Muscle of back (tissue), 13 donors: ENCODE measurements at places on chromosomes 4 and X. TPM values are rescaled to one million over a fixed set of nuclear protein-coding genes. Genes with fewer than 3 reads are reported as not detected.

GRID2 gene
- 0.65 TPM for polyA plus RNA-seq

HGFAC gene
- polyA plus RNA-seq: 0.76 TPM

TMPRSS11D gene
- polyA plus RNA-seq: not detected

TCEAL2 gene
- polyA plus RNA-seq: 0.49 TPM

CFAP299 gene
- 0.24 TPM for polyA plus RNA-seq

DMP1 gene
- not detected for polyA plus RNA-seq

PRKG2 gene
- 0.87 TPM for polyA plus RNA-seq

MGAT4D gene
- polyA plus RNA-seq: not detected

HTN3 gene
- not detected for polyA plus RNA-seq

NUP62CL gene
- polyA plus RNA-seq: 0.81 TPM

GRCh38 chr4:102263024-102263787, 82.1 kb downstream of the SLC39A8 start:
- DNase-seq: peak; percentile 28

GRCh38 chr4:100075486-100076270, 114.6 kb downstream of the DDIT4L start:
- DNase-seq: no peak

DNA sequence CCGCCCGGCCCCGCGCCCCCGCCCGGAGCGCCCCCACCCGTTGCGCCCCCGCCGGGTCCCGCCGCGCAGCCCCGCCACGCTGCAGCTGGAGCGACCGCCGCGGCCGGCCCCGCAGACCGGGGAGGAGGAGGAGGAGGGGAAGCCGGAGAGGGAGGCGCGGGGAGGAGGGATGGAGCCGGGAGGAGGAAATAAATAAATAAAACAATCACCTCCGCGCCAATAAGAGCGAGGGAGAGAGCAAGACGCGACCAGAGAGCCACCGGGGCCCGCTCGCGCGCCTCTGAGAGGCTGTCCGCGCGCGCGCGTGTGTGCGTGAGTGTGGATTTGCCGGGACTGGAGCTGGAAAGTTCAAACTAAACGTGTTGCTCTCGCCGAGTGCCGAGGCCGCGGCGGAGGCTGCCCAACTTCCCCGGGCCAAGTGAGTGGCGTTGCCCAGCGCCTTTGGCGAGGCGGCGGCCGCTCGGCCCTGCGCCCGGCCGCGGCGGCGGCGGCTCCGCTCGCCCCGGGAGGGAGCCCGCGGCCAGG, 2184.4 kb upstream of the TENM3 start:
- peak; percentile 57 for DNase-seq

- no peak for DNase-seq
These were observed 4.1 kb downstream of the AFM start for GRCh38 chr4:73485596-73485995.

- no peak for DNase-seq
These were observed 184.0 kb upstream of the ZFP42 start for GRCh38 chr4:187811591-187811990.

GRCh38 chrX:13345037-13345436, 25.2 kb upstream of the ATXN3L start:
- DNase-seq: no peak

- DNase-seq: no peak
These were observed 869.5 kb upstream of the EPHA5 start for GRCh38 chr4:66539745-66540144.

GRCh38 chrX:47605024-47605423, 14.6 kb downstream of the SYN1 start:
- DNase-seq: no peak

DNA sequence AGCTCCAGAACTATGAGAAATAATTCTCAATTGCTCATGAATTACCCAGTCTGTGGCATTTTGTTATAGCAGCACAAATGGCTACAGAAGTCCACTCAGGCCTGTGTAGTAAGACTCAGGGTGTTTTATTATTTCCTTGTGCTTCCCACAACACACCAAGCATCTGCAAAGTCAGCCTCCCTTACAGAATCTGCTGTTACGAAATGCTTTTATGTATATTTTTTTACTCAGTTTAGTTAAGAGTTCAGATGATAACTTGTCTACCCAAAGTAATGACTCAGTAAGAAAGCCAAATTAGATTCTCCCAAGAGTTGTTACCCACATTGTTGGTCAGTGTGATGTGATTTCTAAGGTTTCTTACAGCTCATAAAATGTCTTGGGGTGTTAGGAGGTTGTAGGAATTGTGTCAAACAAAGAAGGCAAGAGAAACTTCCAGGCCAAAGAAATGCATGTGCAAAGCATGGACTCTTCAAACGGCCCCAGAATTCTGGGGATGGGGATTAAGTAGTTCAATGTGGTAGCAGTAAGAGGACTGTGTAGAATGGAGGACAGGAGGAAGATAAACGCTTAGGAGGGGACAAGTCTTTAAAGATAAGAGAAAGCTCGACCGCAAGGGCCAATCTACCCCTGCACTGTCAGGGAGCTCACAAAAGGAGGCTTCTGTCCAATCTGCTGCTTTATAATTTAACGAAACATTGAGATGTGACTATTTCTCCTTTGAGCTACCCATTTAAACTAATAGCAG, 35.4 kb upstream of the TMEM184C start:
- DNase-seq: no peak

GRCh38 chr4:163042306-163042705, 124.4 kb downstream of the NAF1 start:
- DNase-seq: no peak

DNA sequence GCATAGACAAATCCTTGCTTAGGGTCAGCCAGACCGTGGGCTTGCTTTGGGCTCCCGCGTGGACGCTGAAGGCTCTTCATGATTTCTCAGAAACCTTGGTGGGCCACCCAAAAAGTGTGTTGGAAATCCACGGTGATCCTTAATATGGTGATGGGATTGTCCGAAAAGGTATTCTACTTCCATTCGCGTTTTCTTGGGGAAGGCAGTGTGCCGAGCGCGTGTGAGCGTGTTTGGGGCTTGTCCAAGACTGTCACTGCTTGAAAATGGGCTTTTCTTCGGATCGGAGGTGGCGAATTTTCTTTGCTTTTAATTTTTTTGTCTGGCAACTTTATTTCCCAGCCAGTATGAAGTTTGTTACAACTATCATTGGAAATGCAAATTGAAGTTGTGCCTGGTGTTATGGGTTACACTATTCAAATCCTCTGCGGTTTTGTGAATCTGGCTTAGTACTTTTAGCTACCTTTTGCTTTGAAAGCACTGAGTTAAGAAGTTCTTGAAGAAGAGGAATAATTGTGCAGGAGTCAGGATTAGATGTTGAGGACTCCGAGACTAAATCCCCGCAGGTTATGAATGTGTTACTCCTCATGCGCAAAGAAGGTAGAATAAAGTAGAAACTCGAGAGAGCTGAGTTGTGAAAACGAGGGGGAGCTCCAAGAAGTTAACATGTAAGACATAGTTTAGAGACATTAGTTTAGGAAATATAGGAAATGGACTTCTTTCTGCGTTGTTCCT, 3.2 kb downstream of the SPRY1 start:
- DNase-seq: no peak

DNA sequence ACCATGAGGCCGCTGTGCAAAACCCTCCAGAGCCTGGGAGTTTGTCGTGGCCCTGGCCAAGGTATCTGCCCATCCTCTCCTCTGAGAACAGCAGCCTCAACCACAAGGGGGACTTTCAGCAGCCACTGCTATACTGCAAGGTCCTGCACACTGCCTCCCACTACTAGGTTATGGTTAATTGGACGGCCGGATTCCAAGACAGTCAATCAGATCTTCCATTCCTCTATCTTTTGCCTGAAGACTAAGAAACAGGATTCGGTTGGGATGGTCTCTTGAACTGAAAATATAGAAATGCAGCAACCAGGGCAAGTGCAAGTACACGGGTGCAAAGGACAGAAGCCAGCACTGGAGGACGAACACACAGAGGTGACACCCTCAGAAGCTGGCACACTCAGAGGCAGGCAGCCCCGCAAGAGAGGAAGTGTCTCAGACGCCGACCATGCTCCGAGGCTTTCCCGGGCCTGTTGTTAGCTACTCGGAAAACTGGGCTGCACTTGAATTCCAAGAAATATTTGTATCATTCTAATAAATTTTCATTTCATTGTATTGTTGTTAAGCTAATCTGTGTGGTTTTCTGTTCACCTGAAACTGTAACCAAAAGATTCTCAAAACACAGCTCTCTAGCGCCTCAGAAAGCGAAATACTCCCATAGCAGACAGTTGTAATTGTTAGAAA, 63.3 kb downstream of the AFAP1 start:
- DNase-seq: no peak

- DNase-seq: no peak
These were observed 3.9 kb upstream of the KLHL8 start for GRCh38 chr4:87224141-87224923.

DNA sequence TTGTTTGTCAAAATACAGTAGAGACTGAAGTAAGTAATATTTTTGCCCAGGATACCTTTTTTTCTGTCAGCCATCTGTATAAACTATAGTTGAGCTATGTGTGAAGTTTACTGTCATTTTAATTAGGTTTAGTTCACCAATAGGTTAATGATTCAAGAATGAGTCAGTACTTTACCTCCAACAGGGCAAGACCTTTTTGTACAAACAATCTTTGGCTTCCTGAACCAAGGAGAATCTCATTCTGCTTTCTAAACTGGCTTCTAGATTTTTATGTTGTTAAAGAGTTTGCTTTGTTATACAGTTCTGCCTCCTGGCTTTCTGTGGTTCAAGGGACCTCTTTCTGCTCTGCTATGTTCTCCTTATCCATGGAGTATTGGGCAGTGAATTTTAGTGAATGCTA, 412.0 kb upstream of the NR3C2 start:
- DNase-seq: no peak

DNA sequence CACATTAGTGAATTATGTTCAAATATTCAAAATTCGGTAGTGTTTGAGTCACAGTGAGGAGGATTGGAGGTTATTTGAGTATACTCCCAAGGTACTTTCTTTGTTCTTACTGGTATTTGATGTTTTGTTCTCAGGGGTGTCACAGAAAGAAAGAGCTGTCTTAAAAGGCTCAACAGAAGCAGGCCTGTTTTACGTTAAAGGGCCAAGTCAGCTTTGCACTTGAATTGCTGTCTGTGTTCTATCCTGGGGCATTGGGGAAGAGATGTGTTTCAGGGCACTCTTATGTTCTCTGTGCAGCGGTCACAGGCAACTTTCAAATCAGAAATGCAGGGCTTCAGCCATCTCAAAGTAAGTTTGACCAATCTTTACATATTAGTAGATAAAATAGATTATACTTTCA, 1113.1 kb upstream of the LCORL start:
- no peak for DNase-seq

- DNase-seq: no peak
These were observed 144.6 kb downstream of the TBL1X start for GRCh38 chrX:9609499-9609898.

- DNase-seq: no peak
These were observed 1327.4 kb downstream of the FSTL5 start for GRCh38 chr4:160836431-160836830.

DNA sequence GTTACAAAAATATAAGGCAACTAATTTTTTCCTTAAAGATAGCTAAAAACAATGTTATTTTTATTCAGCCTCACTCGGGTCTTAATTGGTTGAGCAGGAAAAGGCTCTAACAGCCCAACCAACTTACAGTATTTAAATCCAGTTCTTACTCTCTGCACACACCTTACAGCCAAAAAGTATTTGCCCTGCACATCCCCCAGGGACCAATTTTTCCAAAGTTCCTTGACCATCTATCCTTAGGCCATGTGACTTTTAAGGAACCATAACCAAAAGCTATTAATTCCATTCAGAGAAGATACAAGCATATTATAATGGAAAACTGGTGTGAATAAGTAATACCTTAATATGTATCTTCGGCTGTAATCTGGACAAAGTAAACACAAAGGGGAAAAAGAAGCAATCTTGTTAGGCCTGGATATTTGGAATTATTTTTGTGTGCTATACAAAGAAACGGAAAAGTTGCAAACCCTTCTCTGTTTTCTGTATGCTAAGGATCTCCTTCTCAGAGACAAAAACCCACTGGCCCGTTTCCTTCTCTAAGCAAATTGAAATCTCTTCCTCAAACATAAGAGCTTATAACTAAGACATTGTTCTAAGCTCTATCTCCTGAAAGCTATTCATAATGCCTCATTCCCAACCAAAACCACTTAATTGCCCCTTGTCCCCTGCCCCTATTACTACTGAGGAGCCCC, 1.0 kb upstream of the THAP9 start:
- peak; percentile 42 for DNase-seq

- no peak for DNase-seq
These were observed 204.9 kb downstream of the MID1 start for GRCh38 chrX:10415306-10416001.

GRCh38 chr4:83417566-83417965, 38.1 kb downstream of the HELQ start:
- no peak for DNase-seq

DNA sequence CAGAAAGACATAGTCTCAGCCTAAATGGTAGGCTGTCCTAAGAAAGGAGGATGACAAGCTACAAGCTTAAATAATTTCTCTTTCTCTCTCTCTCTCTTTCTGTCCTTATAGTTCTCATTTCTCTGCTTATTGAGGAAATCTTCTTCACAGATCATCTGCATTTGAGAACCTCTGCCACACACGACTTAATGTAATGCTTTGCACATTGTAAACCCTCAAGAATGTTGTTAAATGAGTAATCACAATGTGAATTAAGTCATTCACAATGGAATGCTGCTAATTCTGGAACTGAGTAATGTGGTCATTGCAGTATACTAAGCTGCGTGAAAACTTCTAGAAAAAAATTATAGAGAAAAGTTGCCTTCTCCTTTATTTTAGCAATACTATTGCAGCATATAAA, 508.9 kb upstream of the FTHL17 start:
- peak; percentile 63 for DNase-seq
